Naive thymus-derived CD4-positive, alpha-beta T cell (primary cell): ENCODE measurements at places on chromosomes 5 and 9. TPM values are rescaled to one million over a fixed set of nuclear protein-coding genes. Genes with fewer than 3 reads are reported as not detected.

Gene INSL6
- not detected for total RNA-seq

Gene ACER2
- total RNA-seq, result 5.7 TPM

Gene MINAR2
- total RNA-seq, result not detected in 2 replicates

Gene SLC46A2
- total RNA-seq, result not detected in 2 replicates

GRCh38 chr9:97594381-97594921, 38.7 kb downstream of the TSTD2 start:
- no peak for DNase-seq
- no peak overlapping the region for H3K27ac ChIP-seq
- no peaks in the 10 kb centered on the region for H3K36me3 ChIP-seq
- H3K4me1 ChIP-seq, result peaks cover 4% of the 10 kb centered on the region
- no peak overlapping the region for H3K4me3 ChIP-seq

Gene LAMC3
- 3.5 TPM for total RNA-seq

DNA sequence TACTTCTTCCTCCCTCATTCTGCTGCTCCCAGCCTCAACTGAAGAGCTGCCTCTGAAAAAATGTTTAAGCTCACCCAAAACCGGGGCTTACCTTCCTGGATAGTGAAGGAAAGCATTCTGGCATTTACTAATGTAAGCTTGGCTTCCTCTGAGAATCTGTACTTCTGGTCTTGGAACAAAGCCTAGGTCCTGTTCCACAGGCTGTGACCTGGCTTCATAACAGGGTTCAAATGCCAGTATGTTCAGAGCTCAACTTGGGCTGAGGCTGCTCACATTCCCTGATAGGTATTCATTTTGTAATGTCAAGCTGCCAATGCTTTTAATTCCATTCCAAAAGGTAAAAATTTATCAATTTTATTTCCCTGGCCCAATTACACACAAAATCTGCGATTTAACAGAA, 411.7 kb upstream of the KCNN2 start:
- no peaks in the 10 kb centered on the region for H3K27me3 ChIP-seq
- no peak for DNase-seq
- H3K4me3 ChIP-seq, result no peak overlapping the region
- H3K4me1 ChIP-seq, result no peaks in the 10 kb centered on the region
- no peak overlapping the region for H3K27ac ChIP-seq

DNA sequence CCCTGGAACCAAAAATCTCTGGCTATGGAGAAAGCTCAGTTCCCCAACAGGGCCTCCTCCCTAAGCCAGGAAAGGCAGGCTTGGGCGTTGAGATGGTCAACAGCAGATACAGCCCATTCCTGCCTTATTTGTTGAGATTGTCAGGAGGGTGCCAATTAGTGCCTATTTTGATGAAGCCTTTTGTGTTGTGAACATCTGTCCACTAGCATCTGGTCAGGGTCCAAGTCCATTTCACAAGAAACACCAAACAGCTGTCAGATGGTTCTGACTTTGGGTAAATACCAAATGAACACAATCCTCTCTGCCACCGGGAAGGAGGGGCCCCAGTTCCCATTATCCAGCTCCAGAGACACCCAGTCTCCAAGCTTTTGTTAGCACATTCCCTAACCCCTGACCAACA, 19.9 kb downstream of the SEMA6A start:
- no peaks in the 10 kb centered on the region for H3K27me3 ChIP-seq
- no peaks in the 10 kb centered on the region for H3K36me3 ChIP-seq
- H3K4me3 ChIP-seq, result no peak overlapping the region
- no peaks in the 10 kb centered on the region for H3K4me1 ChIP-seq
- DNase-seq, result no peak
- no peak overlapping the region for H3K27ac ChIP-seq

Gene IL3
- not detected for total RNA-seq

GRCh38 chr5:68084396-68084795, 131.2 kb upstream of the PIK3R1 start:
- H3K27ac ChIP-seq, result no peak overlapping the region
- H3K36me3 ChIP-seq, result no peaks in the 10 kb centered on the region
- H3K4me3 ChIP-seq, result no peak overlapping the region
- no peak for DNase-seq

Gene NEURL1B
- total RNA-seq, result 0.34 TPM

Gene NOTCH1
- total RNA-seq, result 57.6 and 62.2 TPM in 2 replicates

DNA sequence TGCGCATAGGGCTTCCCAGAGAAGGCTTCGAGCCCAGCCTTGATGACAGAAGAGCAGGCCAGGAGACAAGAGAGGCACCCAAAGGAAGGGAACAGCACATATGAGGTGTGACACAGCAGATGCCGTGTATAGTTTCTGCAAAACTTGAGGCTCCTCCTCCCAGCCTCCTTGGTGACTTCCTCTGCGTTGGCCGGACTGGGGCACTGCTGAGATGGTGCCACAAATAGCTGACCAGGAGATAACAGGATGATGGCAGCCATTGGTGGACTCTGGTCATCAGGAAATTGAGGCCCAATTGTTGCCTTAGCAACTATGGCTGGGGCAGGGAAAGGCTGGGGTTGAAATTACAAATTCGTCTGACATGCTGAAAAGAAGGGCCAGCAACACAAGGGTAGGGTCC, 4.8 kb upstream of the ZNF79 start:
- H3K36me3 ChIP-seq, result peaks cover 1% of the 10 kb centered on the region
- H3K4me1 ChIP-seq, result peaks cover 12% of the 10 kb centered on the region
- H3K27me3 ChIP-seq, result no peaks in the 10 kb centered on the region
- no peak overlapping the region for H3K4me3 ChIP-seq
- no peak for DNase-seq
- no peak overlapping the region for H3K27ac ChIP-seq

GRCh38 chr9:134707731-134708671, 66.4 kb downstream of the COL5A1 start:
- no peak overlapping the region for H3K4me3 ChIP-seq
- DNase-seq, result no peak
- no peaks in the 10 kb centered on the region for H3K4me1 ChIP-seq
- H3K27me3 ChIP-seq, result no peaks in the 10 kb centered on the region
- H3K36me3 ChIP-seq, result no peaks in the 10 kb centered on the region

DNA sequence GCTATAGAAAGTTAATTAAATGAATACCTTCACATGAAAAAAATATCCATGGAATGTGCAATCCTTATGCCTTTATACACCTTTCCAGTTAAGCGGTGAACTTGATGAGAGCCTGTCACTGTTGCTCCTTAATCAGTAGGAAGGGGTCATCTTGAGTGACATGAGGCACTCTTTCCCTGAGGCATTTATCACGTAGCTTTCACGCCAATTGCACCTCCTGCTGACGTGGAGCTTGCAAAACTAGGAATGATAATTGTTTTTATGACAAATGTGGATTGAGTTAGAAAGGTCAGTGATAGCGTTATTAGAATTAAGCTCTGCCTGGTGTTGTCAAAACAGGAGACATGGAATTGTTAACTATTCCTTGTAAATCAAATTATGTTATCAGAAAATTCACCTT, 79.7 kb downstream of the SLF1 start:
- no peaks in the 10 kb centered on the region for H3K27me3 ChIP-seq
- H3K27ac ChIP-seq, result no peak overlapping the region
- peaks cover 8% of the 10 kb centered on the region for H3K36me3 ChIP-seq
- no peaks in the 10 kb centered on the region for H3K4me1 ChIP-seq
